Activated naive CD4-positive, alpha-beta T cell treated with anti-CD3 and anti-CD28 coated beads for 36 hours (primary cell): ENCODE measurements at places on chromosomes 6 and 20. TPM values are rescaled to one million over a fixed set of nuclear protein-coding genes. Genes with fewer than 3 reads are reported as not detected.

DNA sequence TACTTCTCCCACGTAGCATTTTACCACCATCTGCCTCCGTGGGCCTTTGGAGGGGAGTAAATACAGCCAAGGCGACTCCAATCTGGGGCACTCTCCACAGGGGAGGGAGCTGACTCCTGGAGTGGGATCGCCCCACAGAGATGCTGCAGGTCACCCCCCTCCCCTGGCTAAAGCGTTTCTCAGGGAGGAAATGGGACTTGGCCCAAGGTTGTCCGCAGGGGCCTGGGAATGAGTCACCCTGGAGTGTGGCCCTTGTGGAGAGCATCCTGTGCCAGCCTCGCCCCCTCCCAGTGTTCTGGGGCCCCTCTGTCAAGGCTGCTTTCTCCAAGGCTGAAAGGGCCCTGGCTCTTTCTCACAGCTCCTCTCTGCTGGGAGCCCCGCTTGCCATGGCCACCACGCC is 84.5 kb upstream of the QKI start:
- no peak for DNase-seq

DNA sequence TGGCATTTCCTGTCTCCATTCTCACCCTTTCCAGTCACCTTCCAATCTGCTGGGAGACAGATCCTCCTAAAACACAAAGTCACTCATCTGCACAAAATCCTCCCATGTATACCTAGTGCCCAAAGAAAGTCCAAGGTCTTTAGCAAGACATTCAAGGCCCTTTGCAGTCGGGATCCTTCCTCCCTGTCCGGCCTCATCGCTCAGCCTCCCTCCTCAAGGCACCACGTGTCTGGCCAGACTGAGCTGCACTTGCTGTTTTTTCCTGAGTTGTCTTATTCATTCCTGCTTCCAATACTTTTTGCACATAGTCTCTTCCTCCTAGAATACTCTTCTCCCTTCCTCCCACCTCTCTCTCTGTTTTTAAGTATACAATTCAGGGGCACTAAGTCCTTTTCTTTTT is 1.4 kb downstream of the TRIM15 start:
- no peak for DNase-seq

GRCh38 chr20:19735446-19735845 is 22.6 kb upstream of the RIN2 start:
- peak; percentile 49 for DNase-seq

DNA sequence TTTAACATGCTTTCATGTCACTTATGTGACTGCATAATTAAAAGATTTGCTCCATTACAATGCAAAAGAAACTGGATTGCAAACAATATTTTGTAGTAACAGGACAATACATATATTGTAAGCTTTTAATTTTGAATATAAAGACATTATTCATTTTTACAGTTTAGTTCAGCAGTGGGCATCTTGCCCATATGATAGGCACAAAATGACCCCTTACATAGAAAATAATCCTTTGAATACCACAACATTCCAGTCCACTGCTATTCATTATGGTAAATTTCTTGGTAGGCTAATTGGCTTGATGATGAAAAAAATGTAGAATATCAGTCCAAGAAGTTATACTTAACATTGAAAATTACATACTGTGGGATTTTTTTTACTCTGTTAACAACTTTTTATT is 74.1 kb upstream of the LAMA2 start:
- no peak for DNase-seq

DNA sequence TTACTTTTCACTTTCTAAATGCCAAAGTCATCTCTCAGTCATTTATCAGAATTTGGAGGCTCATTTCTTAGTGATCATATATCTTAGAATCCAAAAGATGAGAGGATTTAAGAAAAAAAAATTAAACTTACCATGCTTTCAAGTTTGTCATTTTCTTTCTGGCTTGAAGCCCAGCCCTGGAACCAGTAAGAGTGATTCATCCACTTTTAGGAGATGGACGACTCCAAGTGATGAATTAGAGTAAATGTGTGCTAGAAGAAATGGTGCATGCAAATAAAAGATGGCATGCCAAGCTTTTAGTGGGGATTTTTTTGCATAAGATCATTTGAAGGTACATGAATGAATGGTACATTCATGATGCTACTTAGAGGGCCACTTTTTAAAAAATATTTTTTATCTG is 20.1 kb downstream of the PLCB1 start:
- DNase-seq: no peak

- no peak for DNase-seq
These were observed 235 bp downstream of the MAP7 start for GRCh38 chr6:136550045-136550329.

DNA sequence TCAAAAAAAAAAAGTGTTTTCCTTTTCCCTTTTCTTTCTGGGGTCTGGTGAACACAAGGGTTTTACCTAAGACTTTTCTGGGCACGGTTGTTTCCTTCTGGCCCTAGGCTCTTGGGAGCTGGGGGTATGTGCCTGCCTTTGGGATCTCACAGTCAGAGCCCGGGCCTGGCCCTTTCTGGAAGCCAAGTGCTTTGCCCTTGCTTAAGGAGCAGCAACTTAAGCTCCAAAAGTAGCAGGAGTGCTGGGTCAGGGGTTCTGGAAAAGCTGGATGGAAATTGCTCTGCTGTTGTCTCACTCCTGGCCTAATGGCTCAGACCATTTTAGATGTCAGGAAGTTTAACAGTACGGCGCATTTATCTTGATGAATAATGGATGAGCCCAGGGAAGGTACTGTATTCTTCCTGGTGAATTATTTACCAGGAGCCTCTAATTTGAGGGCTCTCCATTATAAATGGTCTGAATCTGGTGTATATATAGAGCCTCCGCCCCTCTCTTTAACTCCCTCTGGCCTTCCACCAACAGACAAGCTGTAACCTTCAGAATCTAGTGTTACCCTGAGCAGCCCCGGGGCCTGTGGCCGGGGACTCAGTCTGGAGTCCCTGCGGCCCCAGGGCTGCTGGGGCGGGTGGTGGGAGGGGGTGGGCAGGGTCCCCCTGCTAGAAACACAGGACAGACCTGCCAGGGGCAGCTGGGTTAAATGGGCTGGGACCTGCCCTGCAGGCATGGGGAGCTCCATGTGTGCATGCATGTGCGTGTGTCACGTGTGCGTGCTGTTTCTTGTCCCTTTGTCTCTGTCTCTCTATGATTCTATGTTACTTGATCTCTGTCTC is 37.5 kb downstream of the PTK7 start:
- no peak for DNase-seq

The GTSF1L gene
- total RNA-seq: not detected

The PPP1R14C gene
- total RNA-seq: not detected
